ENCODE measurements at places on chromosomes 5 and 9.
A peak's percentile ranks its signal among the peaks of the same experiment; 100 is the strongest.

DNA sequence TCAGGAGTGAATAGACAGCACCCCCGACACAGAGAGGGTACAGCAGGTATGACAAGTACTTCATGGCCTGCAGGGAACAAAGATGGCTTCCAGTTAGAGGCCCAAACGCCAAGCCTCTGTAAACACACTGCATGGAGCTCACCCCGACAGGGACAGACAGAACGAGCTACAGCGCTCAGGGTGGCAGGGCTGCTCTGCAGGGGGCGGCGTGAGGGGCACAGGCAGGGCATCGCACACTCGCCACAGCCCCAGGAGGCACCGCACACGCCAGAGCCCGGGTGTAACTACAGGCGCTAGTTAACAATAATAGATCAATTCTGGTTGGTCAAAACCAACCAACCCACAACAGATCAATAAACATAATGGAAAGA lies 21.1 kb downstream of the CLPTM1L start:
- no peak for DNase-seq

GRCh38 chr5:139985733-139986132 lies 57.4 kb downstream of the NRG2 start:
- DNase-seq = peak; percentile 44

DNA sequence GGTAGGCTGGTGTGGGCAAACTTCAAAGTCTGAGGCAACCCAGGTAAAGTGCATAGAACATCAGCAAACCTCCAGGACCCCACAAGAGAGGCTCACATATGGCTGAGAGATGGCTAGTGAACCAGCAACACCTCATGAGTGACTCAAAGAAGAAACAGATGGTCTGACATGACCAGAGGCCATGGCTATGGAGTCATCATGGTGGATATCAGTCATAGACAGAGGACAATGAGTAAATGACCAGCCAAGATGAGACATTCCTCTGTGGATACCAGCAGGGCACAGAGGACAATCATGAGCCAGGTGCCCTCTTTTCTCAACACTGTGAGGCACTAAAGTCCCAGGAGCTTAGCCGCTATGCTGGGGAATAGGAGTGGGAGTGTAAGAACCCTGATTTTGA lies 180.8 kb downstream of the RASEF start:
- DNase-seq = no peak

- no peak for DNase-seq
Observed at GRCh38 chr9:131296460-131296859, 6.9 kb downstream of the PLPP7 start.

GRCh38 chr5:109496112-109496511 lies 86.3 kb upstream of the PJA2 start:
- DNase-seq = no peak

DNA sequence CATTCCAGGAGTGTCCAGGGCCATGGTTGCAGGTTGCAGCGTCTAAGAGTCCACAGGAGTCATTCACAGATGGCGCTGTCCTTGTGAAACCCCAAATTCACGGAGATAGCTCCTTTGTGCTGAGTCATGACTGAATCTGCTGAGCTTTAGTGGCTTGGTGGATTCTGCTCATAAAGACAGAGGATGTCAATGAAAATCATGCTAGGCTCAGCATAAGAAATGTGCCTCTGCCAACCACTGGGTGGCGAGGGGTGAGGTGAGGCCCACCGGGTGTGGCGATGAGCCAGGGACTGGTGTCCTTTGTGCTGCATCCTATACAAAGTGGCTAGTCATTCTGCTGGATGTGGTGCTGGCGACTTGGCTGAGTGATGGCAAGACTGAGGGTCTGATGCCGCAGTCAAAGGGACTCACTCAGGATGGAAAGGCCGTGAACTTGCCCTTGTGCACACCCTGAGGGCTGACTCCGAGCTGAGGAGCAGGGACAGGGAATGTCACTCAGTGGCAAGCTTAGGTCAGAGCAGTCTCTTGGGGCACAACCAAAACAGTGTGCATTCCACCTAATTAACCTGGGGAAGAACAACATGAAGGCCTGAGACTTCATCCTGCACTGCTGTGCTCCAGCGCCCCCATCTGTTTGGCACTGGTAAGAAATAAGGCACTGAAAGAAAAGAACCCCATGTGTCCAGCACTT lies 71.5 kb downstream of the DAP start:
- DNase-seq = no peak

GRCh38 chr5:156498226-156498980 lies 171.4 kb downstream of the SGCD start:
- DNase-seq = no peak

GRCh38 chr9:128005923-128006322 lies 25.1 kb upstream of the EEIG1 start:
- no peak for DNase-seq

- DNase-seq = no peak
Observed at GRCh38 chr9:130935648-130936271, 3.3 kb downstream of the FIBCD1 start.
